ENCODE measurements at places on chromosomes 11 and 22.

GRCh38 chr11:119800171-119800570, 71.2 kb upstream of the NECTIN1 start:
- DNase-seq: no peak

DNA sequence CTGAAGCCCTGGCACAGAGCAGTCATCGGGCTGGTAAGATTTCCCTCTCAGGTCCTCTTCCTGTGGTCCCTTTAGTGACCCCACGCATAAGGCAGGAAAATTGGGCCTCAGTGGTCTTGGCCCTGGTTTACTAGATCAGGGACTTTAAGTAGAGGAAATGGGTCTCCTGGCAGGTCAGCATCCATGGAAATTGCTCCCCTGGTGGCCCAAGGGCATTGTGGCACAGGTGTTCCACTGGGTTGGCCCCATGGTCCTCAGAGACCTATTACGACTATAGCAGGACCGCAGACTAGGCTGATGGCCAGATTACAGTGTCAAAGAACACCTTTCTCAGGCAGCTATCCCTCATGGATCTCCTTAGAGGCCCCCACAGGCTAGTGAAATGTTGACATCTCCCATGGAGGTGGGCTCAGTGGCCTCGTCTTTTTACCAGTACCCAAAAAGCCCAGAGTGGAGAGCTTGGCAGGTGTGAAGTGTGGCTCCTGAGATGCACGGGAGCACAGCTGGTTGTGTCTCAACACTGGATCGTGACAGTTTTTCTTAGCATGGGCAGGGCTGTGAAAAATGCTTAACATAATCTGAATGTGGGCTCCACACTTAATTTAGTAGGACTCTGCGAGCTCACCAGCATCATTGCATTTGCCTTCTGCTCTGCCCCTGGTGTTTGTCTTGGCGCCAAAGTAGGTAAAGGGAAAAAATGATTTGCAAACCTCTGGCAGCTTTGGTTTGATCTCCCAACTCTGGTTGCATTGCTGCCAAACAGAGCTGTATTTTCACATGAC, 74.2 kb downstream of the ZBTB16 start:
- no peak for DNase-seq

- no peak for DNase-seq
These were observed 12.7 kb upstream of the EMID1 start for GRCh38 chr22:29193021-29193420.

GRCh38 chr11:64178203-64178602, 7.8 kb upstream of the STIP1 start:
- no peak for DNase-seq

- DNase-seq: no peak
These were observed 6.1 kb upstream of the SIGIRR start for GRCh38 chr11:420911-421321.

- DNase-seq: no peak
These were observed 107.5 kb upstream of the SORL1-AS1 start for GRCh38 chr11:121560236-121560635.

DNA sequence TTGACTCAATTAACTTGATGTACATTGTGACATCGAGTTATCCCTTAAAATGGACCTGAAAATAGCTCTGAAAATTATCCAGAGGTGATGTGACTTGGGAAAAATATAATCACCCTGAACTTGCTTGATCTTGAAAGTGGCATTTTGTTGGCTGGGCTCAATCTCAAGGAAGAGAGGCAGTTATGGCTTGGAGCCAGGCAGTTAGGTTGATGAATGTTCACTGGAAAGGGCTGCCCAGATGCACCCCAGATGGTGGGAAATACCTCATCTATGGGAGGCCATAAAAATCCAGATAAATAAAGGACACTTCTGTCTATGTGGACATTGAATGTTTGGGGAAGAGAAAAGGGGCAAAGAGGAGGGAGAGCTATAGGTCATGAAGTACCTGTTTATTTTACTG, 55.7 kb upstream of the OR5AN1 start:
- DNase-seq: no peak

GRCh38 chr22:17102297-17102667, 17.5 kb downstream of the IL17RA start:
- no peak for DNase-seq

DNA sequence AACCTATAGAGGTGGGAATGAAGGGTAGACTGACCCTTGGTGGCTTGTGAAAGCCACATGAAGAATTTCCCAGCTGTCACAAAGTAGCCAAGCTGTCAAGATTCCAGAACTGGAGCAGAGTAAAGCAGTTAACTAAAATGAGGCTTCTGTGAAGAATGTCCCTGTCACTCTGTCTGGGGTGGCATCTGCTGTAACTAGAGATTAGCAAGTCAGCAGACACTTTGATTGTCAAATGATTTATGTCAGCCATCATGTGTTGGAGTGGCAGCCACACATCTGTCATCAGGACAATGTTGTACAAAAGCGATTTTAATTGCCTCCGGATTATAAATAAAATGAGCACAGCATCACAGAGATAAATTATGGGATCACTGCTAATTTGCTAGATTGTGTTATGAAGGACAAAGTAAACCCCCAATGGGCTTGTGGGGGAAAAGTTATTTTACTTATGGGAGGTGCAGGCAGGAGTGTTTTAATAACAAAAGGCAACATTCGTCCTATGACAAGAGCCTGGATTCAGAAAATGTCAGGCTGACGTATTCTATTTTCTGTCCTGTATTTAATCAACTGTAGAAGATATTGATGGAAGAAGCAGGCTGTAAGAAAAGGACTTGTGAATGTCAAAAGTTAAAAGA, 270.9 kb downstream of the FAM181B start:
- no peak for DNase-seq

GRCh38 chr22:38203090-38203810, 1.5 kb downstream of the MAFF start:
- DNase-seq: peak; percentile 75

- DNase-seq: no peak
These were observed 2.8 kb upstream of the DGCR2 start for GRCh38 chr22:19125011-19125410.

Data from hepatocyte (in vitro differentiated cells).